ENCODE measurements at places on chromosomes 5 and 9.

GRCh38 chr9:87740209-87740608, 14.3 kb downstream of the CTSL start:
- no peak for DNase-seq

GRCh38 chr9:20315677-20316076, 306.6 kb downstream of the MLLT3 start:
- DNase-seq, result no peak

GRCh38 chr5:1246711-1247431, 21.7 kb downstream of the SLC6A18 start:
- no peak for DNase-seq

DNA sequence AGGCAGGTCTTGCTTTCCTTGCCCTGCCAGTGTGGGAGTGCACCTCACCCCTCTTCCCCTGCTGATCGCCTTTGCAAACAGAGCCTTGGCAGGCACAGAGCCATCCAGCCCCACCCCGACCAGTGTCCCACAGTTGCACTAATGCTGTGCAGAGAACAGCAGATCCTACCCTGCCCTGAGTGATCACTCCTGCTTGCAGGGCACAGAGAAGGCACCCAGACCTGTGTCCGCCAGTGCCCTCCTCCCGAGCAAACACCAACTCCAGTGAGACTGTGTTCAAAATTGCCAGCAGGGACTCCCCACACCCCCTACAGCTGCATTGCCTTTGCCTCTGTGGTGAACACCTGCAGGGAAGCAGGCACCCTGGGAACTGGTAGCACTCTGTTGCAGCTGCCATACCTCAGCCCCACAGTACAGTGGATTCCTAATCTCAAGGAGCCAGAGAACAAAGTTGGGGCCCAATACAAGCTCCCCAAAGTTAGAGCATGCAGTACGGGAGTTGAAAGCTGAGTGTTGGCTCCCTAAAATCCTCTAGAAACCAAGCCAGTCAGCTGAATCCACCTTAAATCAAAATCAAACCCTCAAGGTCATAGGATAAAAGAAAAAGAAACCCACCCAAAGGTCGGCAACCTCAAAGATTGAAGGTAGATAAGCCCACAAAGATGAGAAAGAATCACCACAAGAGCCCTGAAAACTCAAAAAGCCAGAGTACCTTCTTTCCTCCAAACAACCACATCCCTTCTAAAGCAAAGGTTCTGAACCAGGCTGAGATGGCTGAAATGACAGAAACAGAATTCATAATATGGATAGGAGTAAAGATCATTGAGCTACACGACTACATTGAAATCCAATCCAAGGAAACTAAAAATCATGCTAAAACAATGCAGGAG, 92.9 kb upstream of the PIK3R1 start:
- no peak for DNase-seq

GRCh38 chr9:4946937-4947336, 38.1 kb upstream of the JAK2 start:
- DNase-seq, result no peak

DNA sequence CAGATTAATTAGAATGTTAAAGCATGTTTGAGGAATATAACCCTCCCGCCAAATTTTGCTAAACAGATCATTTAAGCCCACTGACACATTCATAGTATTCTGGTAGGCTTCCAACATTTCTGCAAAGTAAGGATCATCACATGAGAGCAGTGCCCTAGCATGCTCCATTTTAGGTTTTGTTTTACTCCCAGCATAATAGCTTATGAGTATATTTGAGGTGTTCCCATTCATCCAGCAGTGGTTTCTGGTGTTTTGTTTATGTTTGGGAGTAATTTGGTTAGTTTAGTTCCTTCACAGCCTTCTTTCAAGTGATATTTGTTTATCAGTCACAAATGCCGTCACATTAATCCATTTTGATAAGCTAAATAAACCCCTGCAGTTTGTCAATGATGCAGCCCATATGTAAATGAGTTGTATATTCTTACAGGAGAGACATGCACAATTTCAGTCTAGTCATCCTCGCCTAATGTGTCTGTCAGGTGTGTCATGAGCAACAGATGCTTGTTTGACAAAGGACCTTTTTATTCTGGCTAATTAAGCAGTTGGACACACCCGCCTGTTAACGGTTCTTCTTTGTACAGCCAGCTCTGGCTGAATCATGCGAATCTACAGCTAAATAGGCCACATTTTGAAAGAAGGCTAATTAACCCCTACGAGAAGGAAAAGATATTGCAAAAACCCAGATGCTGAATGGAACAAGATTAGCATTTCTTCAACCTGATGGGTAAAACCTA, 124.4 kb downstream of the RFX3 start:
- no peak for DNase-seq

GRCh38 chr9:105661011-105661410, 1.2 kb upstream of the TAL2 start:
- DNase-seq, result no peak

- DNase-seq, result no peak
These were observed 225.8 kb downstream of the NSG2 start for GRCh38 chr5:174271316-174271715.

DNA sequence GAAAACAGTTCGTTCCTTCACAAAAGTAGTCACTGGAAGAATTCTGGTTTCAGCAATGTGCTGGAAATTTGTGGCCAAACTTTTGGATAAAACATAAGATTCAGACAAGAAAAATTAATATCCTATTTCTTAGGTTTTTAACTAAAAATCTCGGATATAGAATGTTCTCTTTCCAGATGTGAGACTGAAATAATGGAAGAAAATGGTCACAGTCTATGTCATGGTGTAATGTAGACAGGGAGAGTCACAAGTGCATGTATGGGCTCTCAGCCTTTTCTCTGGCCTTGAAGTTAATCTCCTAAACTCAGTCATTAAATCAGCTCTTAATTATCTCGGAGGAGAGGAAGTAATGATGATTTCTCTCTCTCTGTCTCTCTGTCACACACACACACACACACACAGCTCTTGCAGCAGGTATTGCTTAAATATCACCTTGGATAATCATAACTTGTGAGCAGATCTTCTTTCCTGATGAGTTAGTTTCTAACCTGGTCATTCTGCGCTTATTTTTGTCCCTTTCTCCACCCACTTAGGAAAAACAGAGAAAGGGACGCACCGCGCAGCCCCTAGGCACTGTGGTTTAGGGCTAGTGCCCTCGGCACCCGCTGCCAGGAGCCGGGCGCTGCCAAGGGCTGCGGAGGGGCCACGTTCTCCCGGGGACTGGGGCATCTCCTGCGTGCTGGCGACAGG, 672 bp upstream of the ITGA2 start:
- DNase-seq, result no peak

DNA sequence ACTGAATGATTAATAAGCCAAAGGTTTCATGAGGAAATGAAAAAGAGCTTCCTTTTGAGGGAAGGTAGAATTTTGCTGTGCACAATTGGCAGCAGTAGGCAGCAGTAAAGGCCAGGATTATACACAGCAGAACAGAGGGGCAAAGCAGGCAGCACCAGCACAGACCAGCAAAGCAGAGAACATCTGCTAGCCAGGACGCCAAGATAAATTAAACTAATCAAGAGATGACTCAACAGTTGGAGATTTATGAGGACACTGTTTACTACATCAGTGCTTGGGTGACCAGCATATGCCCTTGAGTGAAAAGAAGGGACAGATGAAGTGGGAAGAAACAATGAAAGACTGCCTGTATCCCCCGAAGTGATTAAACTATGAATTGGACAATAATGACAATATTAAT, 871.4 kb upstream of the CDH10 start:
- no peak for DNase-seq

- no peak for DNase-seq
These were observed 387.7 kb upstream of the CLINT1 start for GRCh38 chr5:158246661-158247060.

- DNase-seq, result no peak
These were observed 165.7 kb downstream of the PSAT1 start for GRCh38 chr9:78462611-78463010.

GRCh38 chr5:36502608-36503007, 103.8 kb upstream of the SLC1A3 start:
- DNase-seq, result no peak

GRCh38 chr5:156824800-156825199, 25.3 kb upstream of the PPP1R2B start:
- DNase-seq, result no peak

DNA sequence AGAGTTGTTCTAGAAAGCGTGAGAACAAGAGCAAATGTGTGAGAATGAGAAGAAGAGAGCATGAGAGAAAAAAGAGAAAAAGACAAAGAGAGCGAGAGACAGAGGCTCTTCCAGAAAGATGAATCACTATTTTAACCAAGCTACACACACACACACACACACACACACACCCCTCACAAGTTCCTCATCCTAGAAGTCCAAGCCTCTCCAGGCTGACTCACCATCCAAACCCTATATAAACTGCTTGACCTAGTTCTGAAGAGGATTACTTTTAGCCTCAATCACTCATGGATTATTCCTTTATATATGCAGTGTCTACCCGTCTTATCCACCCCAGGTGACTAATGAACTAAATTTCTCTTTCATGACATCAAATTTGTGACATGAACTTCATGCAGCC, 37.6 kb downstream of the C9orf57 start:
- no peak for DNase-seq

DNA sequence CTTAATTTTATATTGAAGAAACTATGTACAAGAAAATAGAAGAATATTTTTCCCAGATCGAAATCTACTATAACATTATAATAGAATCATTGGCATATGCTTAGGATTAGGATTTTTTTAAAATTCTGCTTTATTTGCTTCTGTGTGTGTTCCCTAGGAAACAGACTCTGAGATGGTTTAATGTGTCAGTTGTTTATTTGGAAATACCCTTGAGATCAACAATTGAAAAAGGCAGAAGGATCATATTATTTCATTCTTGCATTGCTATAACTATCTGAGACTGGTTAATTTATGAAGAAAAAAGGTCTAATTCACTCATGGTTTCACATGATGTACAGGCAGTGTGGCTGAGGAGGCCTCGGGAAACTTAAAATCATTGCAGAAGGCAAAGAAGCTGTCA, 622.6 kb downstream of the PRR16 start:
- DNase-seq, result no peak

GRCh38 chr5:150599917-150600511, 40.4 kb upstream of the SYNPO start:
- DNase-seq, result no peak

GRCh38 chr9:127942216-127943010, 4.8 kb upstream of the DPM2 start:
- no peak for DNase-seq

GRCh38 chr9:95284162-95285080, 33.1 kb downstream of the FANCC start:
- DNase-seq, result no peak

- no peak for DNase-seq
These were observed 14.7 kb downstream of the MFAP3 start for GRCh38 chr5:154053468-154053867.

- DNase-seq, result no peak
These were observed 24.2 kb upstream of the ZBTB34 start for GRCh38 chr9:126836216-126836615.

- DNase-seq, result no peak
These were observed 42.5 kb downstream of the CYSTM1 start for GRCh38 chr5:140217299-140218026.

- DNase-seq, result no peak
These were observed 73.9 kb downstream of the PIK3R1 start for GRCh38 chr5:68289498-68289897.

GRCh38 chr5:173265433-173265832, 30.4 kb upstream of the NKX2-5 start:
- DNase-seq, result no peak

DNA sequence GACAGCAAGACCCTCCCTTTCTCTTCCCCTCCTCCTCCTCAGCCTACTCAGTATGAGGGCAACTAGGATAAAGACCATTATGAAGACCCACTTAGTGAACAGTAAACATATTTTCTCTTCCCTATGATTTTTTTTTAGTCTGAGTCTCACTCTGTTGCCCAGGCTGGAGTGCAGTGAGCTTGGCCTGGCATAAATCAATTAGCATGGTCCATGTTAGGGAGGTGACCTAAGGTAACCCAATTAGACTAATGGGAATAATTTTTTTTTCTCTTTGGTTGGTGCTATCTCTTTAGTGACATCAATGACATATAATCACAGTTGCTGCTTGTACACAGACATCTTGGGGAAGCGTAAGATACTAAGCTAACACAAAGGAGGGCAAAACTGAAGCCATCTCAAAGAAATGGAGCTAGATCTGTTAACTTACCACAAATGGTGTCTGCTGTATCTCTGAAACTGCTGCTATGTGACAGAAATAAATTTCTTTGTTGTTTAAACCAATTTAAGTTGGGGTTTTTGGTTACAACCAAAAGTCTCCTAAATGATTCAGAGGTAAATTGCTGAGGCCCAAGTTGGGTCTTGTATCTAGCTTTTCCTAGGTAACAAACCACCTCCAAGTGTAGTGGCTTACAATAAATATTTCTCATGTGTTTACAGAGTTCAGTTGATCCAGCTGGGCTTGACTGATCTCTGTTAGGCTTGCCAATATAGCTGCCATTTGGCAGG, 13.3 kb downstream of the PKD2L2 start:
- no peak for DNase-seq

DNA sequence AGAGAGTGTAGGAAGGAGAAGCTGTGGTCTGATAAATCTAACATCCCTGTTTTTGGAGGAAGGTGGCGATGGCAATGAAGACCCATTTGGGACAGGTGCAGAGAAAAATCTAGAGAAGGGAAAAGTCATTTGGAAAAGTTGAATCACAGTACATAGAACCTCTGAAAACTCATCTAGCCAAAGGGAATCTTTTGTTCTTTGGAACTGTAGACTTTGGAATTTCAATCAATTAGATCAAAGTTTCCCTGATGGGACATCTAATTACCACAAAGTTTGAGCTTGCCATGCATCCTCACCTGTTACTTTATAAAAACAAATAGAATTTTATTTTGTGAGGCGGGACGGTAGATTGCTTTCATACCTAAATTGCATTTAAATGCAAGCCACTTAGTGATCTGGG, 294.9 kb downstream of the TRPM3 start:
- DNase-seq, result no peak

GRCh38 chr9:105994970-105995369, 300.6 kb downstream of the TMEM38B start:
- no peak for DNase-seq

GRCh38 chr9:78311075-78311474, 14.2 kb downstream of the PSAT1 start:
- DNase-seq, result no peak

DNA sequence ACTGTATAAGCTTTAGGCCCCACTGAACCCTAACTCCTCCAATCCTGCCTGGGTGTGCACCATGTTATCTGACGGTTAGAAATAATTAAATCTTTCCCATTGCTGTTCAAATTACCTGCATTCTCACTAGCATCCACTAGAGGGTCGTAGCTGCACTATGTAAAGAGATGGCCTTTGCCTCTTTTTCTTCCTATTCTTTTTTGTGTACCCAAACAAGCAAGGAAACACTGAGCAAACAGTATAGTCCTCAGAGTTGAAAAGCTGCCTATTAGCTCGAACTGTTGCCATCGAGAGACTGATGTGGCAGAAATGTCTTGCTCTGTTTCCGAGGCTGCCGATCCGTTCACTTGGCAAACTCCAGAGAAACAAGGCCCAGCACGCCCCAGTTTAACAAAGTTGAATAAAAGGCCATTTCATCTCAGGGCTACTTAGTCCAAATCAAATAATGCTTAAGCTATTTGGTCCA, 163.8 kb upstream of the TRPM3 start:
- DNase-seq, result no peak

- no peak for DNase-seq
These were observed 5.9 kb downstream of the FAM163B start for GRCh38 chr9:133603135-133603927.

- DNase-seq, result no peak
These were observed 33.7 kb downstream of the CENPP start for GRCh38 chr9:92359394-92359995.

Data from stimulated activated CD4-positive, alpha-beta T cell treated with anti-CD3 and anti-CD28 coated beads, Interleukin-1b, Interleukin-23, amount 100 ng/mL, for 1 hour (primary cell).